HS-27A (cell line): ENCODE measurements at places on chromosomes 3 and 15.

DNA sequence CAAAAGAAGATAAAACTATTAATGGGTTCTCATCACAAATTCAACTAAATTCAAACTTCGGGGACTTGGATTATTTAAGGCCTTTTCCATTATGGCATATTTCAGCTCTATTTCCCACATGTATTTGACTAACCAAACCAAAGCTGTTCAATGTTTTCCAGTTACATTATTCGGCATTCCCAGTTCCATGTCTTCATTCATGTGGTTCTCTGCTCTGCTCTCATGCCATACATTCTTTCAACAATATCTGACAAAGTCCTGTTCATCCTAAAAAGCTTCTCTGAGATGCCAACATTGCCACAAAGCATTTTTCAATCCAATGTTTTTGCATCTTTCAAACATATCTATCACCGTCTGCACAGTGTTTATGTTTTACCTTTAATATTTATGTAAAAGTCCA, 141.4 kb downstream of the GREM1 start:
- DNase-seq = no peak

GRCh38 chr3:46542801-46543201, 23.3 kb downstream of the LRRC2 start:
- no peak for DNase-seq

GRCh38 chr15:32641517-32642059, at the start of gene SCG5:
TSS of gene SCG5 (plus strand) at chr15:32641710. CDS start at chr15:32643593, 1,883 bp downstream.
- no peak for DNase-seq

DNA sequence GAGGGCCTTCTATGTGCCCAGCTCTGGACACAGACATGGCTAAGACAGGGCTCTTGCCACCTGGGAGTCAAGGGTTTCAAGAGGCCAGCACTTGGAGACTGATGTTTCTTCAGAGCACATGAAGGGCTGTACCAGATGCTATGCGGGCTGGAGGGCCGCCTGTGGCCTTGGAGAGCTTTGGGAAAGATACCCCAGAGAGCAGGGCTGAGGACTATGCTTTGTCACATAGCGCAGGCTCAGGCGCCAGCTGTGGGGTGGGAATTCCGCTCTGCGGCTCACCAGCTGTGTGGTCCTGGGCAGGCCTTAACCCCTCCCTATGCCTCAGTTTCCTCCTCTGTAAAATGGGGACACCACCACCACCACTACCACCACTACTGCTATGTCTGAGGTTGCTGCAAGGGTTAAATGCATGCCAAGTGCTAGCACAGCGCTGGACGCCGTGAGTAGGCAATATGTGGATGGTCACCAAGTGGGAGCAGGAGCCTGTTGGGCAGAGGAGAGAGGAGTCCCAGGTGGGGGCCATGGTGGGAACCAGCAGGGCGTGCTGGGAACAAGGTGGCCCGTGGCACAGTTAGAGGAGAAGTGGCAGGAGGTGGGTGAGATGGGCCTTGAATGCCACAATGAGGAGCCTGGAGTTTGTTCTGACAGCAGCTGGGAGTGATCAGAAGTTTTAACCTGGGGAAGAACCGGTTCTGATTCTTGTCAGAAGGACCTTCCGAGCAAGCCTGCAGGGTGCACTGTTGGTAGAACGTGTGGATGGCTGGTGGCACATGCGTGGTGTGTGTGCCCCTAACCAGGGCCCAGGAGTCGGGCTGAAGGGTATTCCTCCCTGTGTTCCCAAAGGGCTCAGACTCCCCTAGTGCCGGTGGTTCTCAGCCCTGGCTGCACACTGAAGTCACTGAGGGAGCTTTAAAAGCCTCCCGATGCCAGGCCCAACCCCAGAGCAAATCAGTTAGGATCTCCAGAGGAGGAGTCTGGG, 41.7 kb downstream of the FEM1B start:
- no peak for DNase-seq

GRCh38 chr15:39213385-39213840, 367.5 kb upstream of the THBS1 start:
- DNase-seq = peak; percentile 99

- DNase-seq = no peak
Observed at GRCh38 chr3:171977860-171978259, 61.5 kb upstream of the FNDC3B start.

GRCh38 chr15:79310612-79310984, 314 bp upstream of the TMED3 start:
- DNase-seq = no peak

DNA sequence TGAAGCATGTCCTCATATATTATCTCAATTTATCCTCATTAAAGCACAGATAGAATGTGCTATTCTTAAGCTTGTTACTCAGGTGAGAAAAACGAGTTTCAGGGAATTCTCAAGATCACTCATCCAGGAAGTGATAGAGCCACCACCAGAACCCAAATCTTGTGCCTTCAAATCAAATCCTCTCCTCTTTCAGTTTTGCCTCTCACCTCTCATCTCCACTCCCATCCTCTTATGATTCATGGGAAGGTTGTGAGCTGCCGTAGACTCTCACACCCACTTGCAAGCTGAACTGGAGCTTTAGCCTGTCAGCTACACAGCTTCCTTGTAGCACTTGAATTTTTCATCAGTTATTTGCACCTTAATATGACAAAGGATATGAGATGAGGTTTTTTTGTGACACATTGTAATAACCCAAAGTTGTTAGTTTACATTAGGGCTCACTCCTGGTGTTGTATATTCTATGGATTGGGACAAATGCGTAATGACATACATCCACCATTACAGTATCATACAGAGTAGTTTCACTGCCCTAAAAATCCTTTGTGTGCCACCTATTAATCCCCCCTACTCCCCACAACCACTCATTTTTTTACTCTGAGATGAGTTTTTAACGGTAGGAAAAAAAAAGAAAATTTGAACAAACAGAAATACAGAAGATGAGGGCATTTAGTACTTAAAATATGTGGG, 25.7 kb downstream of the GPR15 start:
- DNase-seq = no peak

DNA sequence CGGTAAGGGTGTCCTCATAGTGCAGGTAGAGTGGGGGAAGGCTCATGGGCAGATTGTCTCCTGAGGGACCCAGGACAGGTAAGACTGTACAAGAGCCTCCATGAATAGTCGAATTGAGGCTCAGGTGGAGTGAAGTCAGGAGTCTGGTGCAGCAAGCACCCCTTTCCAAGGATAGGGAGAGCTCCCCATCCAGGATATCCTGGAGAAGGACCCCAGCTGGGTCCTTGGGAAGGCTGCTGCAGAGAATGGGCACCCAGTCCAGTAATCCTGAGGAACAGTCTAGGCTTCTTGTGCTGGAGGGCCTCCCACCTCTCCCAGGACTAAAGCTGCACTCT, 592 bp downstream of the DUOXA2 start:
- no peak for DNase-seq

DNA sequence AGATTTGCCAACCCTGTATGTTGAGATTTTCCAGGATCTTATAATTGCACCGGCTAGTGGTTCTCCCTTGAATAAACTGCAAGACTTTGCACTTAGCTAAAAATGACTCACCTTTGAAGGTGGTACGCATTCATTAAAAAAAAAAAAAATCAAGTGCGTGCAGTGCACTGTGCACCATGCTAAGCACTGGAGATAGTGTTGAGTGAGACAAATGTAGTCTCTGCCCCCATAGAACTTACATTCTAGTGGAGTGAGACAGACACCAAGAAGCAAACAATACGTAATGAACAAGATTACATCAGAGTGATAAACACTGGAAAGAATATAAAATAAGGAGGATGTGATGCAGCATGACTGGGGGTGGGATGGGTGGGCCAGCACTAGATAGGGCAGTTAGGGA, 69.4 kb downstream of the ITPR1 start:
- DNase-seq = no peak

- DNase-seq = peak; percentile 65
Observed at GRCh38 chr3:16012086-16012485, 162.4 kb upstream of the GALNT15 start.

DNA sequence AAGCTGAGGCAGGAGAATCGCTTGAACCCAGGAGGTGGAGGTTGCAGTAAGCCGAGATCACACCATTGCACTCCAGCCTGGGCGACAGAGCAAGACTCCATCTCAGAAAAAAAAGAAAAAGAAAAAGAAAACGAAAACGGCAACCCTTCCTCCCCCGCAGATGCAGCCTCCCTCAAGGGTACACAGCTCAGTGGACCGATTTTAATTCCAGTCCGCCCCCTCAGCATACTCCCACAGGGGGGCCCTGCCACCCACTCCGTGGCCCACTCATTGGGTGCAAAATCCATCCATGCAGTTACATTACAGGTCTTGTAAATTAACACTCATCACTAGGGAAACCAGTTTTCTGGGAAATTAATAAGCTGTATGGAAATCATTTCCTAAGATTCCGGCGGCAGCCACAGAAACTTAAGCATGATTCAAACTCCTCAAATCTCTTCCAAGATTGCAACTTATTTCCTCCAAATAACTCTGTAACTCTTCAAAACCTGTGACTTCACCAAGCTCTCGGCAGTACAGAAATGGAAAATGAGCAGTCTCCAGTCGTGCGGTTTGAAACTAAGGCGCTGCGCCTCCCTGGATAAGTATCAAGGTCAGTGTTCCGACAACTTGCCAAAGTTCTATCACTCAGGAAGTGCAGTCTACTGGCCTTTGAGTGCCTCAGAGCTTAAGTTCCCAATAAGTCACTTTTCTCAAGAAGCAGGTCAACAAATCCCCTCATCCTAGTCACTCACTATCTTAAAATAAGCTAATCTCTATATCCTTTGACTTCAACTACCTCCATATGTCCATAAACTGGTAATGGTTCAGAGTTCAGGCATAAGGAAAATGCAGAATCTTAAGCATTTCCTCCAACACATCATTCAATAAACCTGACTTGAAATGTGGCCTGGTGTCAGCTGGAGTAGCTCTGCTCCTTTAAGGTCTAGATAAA, 24.7 kb upstream of the KLHL6 start:
- no peak for DNase-seq

- no peak for DNase-seq
Observed at GRCh38 chr3:83033133-83033532, 1271.7 kb upstream of the GBE1 start.

DNA sequence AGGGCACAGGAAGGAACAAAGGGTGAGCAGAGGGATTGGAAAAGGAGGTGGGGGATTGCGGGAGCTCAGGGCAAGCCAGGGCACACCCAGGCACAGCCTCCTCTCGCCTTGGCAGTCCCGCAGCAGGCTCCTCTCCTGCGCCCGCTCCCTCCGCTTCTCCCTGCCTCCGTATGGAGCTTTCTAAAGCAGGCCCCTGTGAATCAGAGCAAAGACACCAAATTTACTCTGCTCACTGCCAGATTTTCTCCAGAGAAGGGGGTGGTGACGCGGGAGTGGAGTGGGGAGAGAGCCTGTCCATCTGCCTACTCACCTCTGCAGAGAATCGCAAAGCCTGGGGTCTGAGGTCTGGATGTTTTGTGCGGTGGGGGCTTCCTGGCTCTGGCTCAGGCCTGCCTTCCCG, 20.0 kb downstream of the ATP2B2 start:
- DNase-seq = no peak

DNA sequence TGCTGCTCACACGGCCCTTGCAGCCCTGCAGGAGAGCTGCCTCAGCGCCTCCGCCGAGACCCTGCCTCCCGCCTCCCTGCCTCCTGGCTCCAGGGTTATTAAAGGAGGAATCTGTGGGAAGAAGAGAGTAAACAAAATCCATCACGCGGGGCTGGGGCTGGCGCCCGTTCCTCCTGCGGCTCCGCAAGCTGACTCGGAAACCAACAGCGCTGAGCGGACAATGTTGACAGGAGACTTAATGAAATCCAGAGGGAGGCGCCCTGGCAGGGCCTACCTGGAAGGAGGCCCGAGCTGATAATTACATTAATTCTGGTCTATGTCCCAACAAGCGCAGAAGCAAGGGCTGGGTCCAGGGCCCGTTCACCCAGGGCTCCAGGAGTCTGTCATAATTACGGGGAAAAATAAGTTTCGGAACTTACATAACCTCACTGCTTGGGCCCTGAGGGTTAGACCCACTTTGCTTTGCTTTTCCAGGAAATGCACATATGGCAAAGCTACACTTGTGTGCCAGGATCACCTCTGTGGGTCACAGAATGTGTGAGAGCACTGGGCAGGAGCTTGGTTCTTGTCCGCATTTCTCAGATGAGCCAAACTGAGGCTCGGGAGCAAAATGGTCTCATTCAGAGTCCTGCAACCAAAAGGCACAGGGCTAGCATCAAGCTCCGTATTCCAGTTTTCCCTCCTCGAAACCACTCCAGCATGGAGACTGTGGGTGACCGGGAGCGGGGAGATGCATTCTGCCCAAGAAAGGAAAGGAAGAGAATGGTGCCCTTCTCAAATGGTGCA, 43.8 kb upstream of the SLC6A6 start:
- DNase-seq = no peak

- no peak for DNase-seq
Observed at GRCh38 chr3:30332196-30333021, 274.0 kb upstream of the TGFBR2 start.

- no peak for DNase-seq
Observed at GRCh38 chr15:40858706-40859105, 14.9 kb downstream of the SPINT1 start.

DNA sequence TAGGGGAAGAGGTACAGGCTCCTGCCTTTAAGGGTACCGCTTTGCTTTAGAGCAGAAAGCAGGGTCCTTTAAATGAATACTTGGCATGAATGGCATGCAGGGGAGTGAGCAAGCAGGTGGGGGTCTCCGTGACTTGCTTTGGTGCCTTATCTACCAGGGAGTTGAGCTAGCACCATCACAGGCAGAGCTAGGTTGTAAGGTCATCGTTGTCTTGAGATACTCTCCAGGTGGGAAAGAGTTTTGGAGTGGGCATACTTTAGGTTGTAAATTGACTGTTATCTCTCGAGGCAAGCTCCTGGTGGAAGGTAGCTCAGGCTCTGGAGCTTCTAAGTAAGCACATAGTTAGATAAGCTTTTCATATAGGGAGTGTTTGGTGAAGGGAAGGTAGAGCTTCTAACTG, 5.6 kb downstream of the GASK1A start:
- DNase-seq = no peak

DNA sequence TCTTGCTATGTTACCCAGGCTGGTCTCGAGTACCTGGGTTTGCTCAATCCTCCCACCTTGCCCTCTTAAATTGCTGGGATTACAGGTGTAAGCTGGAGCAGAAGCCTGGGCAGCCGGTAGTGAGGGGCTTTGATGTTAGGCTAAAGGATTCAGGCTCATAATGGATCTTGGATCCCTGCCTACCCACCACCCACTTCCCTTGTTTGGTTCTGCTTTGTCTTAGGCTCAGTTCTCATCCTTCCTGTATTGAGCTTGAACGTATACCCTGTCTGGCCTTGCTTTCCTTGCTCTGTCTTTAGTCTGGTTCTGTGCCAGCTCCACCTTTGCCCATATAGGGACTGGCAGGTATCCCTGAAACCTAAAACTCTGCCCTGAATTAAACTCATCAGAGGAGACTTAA, 1.7 kb downstream of the PPCDC start:
- DNase-seq = no peak

GRCh38 chr3:172089250-172089649, 49.9 kb downstream of the FNDC3B start:
- DNase-seq = no peak
